ENCODE measurements at places on chromosomes 4 and X. TPM values are rescaled to one million over a fixed set of nuclear protein-coding genes. Genes with fewer than 3 reads are reported as not detected.

DNA sequence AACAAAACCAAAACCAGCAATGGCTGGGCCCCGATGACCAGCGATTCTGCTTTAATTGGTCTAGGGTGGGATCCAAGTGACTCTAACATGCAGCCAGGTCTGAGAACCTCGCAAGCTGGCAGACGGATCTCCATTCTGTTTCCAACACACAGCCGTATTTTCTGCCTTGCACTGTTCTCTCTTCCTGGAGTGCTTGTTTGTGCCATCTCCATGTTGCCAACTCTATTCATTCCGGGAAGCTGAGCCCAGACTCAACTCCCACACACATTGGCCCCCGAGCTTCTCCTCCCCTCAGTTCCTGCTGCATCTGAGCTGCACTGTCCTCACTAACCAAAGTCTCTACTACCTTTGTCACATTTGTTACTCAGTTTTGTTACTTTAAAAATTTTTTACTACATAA is 35.6 kb downstream of the GEMIN8 start:
- DNase-seq: no peak

DNA sequence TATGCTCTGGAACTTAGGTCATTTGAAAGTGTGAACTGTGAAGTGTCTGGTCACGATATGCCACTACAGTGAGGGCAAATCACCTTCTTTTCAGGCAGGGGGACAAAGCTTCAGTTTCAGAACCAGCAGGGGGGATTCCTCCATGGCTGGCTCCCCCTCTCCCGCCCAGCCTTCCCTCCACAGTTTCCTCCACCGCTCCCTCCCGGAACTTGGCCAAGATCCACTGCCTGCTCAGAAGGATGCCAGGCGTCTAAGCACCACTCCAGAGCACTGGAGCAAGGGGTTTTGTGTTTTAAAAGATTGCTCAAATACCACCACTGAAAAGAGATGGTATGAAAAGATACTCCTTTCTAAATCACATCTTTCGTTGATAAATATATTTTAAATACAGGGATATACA is 126.9 kb downstream of the ELOVL6 start:
- DNase-seq: no peak

MAGEE2 gene
- not detected for total RNA-seq

DNA sequence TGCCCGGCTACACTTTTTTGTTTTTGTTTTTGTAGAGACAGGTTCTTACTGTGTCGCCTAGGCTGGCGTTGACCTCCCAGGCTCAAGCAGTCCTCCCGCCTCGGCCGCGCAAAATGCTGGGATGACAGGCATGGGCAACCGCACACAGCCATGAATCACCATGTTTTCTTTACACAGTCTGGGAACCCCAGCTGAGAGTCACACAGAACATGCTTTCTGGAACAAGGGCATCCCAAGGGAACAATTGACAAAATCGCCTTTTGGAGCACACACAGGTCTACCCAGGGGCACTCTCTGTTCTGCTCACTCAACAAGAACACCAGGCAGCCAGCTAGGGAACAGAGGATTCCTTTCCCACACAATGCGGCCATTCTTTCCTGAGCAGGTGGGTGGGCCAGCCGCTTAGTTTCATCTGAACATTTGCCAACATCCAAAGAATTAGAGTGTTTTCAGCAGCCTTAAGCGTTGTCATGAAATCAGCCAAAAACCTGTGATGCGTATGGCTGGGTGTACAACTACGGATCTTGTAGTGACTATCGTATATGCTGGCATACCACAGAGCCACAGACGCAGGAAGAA is 15.7 kb downstream of the PRKX start:
- DNase-seq: peak; percentile 26

- DNase-seq: peak; percentile 7
These were observed 5.0 kb downstream of the F8A1 start for GRCh38 chrX:154890990-154891639.

DNA sequence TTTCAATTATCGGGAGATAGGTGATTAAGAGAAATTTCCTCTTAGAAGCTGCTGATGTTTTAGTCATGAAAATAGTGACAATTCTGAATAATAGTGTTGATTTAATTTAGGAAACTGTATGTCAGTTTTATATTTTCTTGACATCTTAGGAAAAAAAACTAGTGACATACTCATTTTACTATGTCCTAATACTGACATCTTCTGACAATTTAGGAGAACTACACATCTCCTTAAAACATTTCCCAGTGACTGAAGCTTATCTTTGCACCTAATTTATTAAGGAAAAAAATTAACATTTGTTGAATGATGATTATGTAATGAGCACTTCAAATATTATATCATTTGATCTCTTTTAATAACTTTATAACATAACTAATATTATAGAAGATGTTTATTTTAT is 42.0 kb upstream of the RBMXL3 start:
- DNase-seq: peak; percentile 20

- peak; percentile 32 for DNase-seq
These were observed 6.6 kb downstream of the GUCY2F start for GRCh38 chrX:109475174-109475891.

Data from fibroblast of villous mesenchyme (primary cell).